ENCODE measurements at places on chromosomes 16 and 17.

- no peak for DNase-seq
Measured at GRCh38 chr17:64060331-64060730, 39.9 kb upstream of the ICAM2 start.

DNA sequence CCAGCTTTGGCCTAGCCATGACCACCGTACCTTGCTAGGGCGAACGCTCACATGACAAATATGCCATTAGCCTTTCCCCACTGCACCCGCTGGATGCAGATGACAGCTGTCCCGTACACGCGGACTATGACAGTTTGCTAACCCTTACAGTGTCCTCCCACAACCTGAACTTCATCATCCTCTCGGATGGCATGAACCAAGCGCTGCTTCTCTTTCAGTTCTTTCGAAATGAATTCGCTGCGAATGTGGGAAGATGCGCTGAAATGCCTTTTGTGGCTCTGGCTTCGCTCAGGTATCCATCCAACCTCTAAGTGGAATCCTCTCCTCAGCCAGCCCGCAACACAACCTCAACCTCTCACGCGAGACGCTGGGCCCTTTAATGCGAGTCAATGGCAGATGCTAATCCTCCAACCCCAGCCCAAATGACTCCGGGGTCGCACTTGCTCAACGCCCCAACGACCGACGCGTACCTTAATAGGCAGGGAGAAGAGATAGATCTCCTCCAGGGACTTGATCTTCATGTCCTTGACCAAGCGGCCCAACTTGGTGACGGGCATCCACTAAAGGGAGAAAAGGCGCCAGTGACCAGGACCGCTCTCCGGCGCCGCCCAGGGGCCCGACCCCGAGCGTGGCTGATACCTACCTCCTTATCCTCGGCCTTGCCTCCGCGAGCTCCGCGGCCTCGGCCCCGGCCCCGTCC is 670 bp downstream of the RPS2 start:
- DNase-seq = no peak

GRCh38 chr17:28763804-28764266 is 20.0 kb downstream of the TRAF4 start:
- DNase-seq = peak; percentile 89

GRCh38 chr17:7915179-7915610 is 894 bp downstream of the RNF227 start:
- no peak for DNase-seq

DNA sequence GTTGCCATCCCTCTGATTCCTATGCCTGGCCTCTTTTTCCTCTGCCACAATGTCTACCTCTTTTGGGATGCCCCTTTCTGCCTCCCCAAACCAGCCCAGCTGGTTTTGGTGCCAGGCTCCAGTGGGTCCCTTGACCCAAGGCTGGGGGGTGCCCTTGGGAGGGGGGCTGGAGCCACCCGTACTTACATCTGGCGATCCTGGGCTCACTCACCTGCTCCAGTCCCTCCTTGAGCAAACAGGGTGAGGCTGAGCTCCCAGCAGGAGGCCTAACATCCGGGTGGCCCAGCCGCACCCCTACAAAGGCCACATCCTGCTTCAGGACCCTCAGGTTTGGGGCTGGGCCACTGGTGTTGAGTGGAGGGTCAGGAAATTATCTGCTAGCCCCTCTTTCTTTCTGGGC is 1.2 kb downstream of the ERN2 start:
- no peak for DNase-seq

GRCh38 chr17:72479113-72479512 is 358.3 kb downstream of the SOX9 start:
- DNase-seq = no peak

- no peak for DNase-seq
Measured at GRCh38 chr16:396605-397004, 394 bp upstream of the NME4 start.

GRCh38 chr17:50945779-50946222 is 79.6 kb upstream of the TOB1 start:
- peak; percentile 56 for DNase-seq

DNA sequence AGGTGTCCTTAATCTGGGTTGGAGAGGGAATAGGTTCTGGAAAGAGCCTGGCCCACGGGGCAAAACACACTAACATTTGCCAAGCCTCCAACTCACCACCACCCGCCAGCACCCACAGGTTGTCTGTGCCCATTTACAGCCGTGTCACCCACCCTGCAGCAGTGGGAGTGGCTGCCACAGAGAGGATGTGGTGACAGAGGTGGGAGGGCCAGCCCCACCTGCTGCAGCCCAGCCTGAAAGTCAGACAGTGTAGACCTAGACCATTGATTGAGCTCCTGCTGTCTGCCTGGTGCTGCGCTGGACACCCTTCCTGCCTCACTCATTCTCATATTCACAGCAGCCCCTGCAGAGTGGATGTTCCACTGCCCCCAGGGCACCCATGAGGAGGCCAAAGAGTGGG is 44.7 kb downstream of the IL21R start:
- DNase-seq = peak; percentile 81

DNA sequence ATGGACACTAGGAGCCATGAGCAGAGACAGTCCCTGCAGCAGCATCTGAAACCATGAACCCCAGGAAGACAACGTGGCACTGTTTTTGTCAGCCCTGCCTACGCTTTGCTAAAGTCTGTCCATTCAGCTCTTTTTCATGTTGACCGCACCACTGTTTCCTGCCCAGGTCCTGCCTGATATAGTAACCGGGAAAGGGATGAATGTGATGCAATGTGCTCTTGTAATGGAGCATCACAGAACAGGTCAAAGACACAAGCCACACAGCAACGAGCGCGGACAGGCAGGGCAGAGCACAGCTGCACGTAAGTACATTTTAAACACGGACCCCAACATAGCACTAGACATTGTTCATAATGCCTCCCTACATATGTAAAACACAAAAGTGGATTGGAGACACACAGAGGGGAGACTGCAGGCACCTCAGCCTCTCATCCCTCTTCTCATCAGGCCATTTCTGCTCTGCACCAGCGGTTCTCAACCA is 16.9 kb upstream of the TNFRSF13B start:
- no peak for DNase-seq

- no peak for DNase-seq
Measured at GRCh38 chr17:63647936-63648335, 25.7 kb downstream of the MAP3K3 start.

GRCh38 chr17:37089956-37090355 is 141.2 kb downstream of the AATF start:
- DNase-seq = no peak

DNA sequence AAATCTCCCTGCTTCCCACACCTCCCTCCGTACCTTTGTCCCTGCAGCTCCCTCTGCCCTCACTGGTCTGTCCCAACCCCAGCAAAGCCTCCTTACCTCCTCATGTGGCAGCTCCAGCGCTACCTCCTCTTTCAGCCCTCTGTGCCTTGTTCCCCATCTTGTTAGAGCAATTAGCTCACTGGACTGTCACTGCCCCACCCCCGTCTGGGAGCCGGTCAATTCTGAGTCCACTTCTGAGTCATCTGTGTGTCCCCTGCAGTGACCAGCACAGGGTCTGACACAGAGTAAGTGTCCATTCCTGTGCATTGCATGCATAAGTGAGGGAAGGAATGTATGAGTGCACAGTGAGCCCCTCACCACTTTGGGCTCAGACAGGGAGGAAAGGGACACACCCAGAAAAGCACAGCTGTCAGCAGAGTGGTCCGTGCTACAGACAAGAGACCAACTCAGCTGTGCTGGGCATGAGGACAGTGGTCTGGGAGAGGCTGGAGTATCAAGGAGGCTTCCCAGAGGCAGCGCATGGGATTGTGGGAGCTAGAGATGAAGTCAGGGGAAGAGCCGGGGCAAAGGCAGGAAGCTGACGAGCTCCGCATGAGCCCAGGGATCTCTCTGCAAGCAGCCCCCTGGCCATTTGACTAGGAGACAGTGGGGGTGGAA is 45.9 kb downstream of the PITPNM3 start:
- DNase-seq = no peak

DNA sequence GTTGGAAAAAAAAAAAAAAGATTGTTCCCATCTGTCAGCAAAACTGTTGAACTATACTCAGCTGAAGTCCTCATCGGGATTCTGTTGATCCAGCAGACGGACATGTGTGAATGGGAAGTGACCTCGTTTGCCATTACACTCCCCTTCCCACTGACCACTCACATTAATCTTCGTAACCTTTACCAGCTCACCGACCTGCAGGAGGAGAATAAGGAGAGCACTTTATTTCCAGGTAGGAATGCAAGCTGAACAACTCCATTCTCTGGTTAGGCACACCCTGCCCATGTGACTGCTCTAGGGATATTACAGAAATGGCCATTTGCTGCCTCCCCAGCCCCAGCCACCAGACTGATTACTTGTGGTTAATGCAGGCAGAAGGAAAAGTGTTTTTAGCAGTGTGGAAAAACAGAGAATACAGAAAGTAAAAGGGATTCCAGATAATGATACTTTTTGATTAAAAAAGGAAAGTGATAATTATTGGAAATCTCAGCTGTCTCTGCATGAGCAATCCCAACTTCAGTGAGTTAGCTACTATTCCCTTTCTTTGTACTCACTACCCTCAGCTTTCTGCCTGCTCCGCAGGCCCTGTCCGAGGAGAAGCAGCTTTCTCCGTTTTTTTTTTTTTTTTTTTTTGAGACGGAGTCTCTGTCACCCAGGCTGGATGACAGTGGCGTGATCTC is 23.6 kb upstream of the YWHAE start:
- DNase-seq = no peak

DNA sequence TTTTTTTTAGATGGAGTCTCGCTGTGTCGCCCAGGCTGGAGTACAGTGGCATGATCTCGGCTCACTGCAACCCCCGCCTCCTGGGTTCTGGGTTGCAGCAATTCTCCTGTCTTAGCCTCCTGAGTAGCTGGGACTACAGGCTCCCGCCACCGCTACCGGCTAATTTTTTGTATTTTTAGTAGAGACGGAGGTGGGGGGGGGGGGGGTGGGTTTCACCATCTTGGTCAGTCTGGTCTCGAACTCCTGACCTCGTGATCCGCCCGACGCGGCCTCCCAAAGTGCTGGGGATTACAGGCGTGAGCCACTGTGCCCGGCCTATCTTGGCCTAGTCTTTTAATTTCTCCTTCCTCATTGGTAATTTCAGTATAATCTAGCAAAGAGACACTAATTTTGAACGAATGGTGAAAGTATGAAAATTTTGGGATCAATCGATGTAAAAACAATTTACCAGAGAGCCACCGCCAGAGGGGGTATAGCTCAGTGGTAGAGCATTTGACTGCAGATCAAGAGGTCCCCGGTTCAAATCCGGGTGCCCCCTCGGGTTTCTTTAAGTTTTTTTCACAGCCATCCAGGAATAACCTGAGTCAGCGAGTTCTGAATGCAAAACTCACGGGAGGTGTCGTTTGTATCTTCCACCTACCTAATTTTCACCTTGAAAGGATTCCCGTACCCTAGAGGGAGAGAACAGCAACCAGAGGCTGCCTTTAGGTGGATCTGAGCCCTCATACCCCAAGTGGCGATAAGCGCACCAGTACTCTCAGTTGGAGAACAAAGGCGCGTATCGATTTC is 2.5 kb upstream of the LASP1 start:
- DNase-seq = peak; percentile 89

GRCh38 chr17:1162116-1162855 is 17.5 kb downstream of the ABR start:
- no peak for DNase-seq

GRCh38 chr17:63695889-63696288 is 4.0 kb downstream of the LIMD2 start:
- no peak for DNase-seq

DNA sequence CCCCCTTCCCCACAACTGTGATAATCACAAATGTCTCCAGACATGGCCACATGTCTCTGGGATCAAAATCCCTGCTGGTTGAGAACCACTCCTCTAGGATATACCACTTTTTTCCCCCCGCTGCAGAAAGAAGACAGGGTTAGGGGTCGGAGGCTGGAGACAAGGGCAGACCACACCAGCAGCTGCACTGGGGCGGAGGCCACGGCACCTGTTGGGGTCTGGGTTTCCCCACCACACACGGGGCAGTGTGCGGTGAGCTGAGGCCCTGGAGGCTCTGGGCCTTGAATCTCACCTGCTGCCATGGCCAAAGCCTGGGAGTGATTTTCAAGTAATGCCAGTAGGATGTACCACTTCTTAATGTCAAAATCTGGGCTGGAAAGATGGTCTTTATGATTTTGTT is 320.5 kb downstream of the SNX29 start:
- DNase-seq = no peak

- DNase-seq = no peak
Measured at GRCh38 chr17:4506175-4506813, 7.6 kb downstream of the SPNS2 start.

DNA sequence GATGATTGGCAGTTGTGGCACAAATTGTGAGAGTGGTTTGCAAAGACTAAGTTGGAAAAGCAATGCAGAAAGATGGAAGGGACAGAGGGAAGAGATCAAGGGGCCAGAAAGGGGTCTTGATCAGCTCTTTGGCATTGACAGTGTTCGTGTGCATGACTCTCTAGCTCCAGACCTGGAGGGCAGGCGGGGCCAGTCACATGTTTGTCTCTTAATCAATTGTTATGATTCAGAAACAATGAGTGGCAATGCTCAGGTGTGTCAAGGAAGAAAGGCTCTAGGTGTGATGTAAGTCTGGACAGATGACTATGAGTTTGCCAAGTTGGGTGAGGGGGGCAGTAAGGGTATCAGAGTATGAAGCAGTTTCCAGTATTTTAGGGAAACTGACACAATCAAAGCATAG is 32.1 kb downstream of the WSB1 start:
- peak; percentile 13 for DNase-seq

- no peak for DNase-seq
Measured at GRCh38 chr16:47045023-47045422, 71.5 kb upstream of the DNAJA2 start.

DNA sequence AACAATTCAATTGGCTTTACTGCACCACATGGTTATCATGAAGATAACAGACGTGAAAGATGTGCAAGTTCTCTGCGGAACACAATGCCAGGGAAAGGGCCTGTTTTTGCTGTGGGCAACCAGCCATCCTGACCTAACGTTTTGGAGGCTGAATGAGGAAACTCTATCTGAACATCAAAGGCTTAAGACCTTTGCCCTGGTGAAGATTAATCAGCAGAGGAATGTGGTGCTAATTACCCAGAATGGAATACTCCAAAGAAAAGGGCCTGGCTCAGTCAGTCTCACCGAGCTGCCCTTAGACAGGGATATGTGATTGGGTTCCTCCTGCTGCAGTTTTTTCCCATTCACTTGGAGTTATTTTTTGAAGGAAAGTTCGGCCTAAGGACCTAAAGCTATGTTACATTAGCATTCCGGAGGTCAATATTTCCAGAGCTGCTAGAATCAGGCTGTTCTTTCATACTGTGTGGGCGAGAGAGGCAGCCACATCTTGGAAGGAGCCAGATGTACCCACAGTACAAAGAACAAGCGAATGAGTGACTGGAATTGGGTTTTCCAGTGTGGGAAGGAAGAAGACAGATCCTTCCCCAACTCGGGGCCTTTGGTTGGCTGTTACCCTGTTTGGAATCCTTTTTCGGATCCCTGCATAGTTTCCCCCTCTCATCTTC is 15.5 kb downstream of the ASIC2 start:
- DNase-seq = no peak

DNA sequence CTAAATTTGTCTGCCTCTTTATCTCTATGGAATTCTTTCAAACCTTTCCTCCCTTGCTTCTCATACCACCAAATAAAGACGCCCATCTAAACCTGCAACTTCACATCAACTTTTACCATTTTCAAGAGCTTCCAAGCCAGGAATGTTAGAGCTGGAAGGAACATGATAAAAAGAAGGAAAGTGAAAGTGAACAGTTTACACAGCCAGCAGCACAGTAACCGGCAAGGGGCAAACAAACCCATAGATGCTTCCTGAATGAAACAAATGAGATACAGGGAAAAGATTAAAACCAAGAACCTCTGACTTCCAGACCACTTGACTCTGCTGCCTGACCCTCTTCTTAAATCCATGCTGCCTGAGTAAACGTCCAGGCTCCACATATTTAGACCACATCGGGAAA is 231.1 kb upstream of the CA10 start:
- DNase-seq = no peak

GRCh38 chr16:81543571-81543970 is 99.0 kb downstream of the CMIP start:
- DNase-seq = no peak

Data from activated CD8-positive, alpha-beta memory T cell treated with anti-CD3 and anti-CD28 coated beads for 24 hours (primary cell).